NCI-H526 treated with DMSO at 0.1 percent for 48 hours (cell line): ENCODE measurements at places on chromosomes 4 and X.
A peak's percentile ranks its signal among the peaks of the same experiment; 100 is the strongest.

- DNase-seq: no peak
Observed at GRCh38 chrX:150525061-150525919, 43.1 kb upstream of the MTM1 start.

DNA sequence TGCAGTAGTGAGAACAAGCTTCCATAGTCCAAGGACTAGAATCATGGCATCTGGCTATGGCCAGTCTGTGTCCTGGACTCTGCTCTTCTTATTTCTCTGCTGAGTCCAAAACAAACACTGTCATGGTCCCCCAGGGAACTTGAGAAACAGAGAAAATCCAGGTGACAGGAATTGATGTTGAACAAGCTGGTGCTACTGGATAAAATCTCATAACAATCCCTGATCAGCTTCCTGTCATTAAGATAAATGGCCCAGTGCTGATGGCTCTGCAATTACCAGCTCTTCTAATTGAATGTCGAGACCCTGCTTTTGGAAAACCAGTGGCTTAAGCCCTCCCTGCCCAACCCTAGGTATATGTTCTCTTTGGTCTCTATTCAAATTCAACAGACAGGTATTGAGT, 58.8 kb upstream of the ARHGAP36 start:
- DNase-seq: no peak

GRCh38 chr4:101005659-101006058, 341.7 kb downstream of the PPP3CA start:
- DNase-seq: no peak

GRCh38 chrX:154717824-154718223, 33.1 kb downstream of the GAB3 start:
- DNase-seq: peak; percentile 61

DNA sequence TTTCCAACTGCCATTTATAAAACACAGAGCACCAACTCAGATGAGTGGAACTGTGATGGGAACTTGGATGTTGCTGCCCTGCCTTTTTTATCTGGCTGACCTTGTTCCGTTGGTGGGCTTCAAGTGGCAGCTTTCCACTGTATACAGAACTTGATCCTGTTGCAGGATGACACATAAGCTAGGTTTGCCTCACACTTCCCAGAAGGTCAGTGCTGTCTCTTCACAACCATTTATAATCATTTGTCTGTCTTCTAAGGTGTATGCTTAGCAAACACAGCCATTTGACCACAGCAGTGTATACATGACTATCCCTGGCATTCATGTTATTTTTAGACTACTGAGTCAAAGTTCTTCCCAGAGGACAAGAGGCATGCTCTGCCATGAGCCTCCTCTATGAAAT, 20.3 kb downstream of the DGKK start:
- no peak for DNase-seq

DNA sequence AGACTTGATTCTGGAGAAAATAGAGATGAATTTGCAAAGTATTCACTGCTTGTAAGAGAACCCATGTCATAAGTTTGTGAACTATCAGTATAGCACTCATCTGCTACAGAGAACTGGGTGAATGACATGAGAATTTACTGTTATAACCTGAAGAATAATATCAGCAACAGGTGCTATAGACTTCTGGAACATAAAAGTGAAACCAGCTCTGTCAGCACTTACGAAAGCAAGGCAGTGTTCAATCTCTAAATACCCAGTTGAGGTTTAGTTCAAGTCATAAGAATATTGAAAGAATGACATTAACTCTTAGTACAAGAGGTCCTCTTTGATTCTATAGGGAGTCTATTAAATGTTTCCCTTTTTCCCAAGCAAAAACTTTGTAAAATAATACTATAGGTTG, 232.9 kb upstream of the ANKRD50 start:
- DNase-seq: no peak

GRCh38 chr4:125681240-125681639, 366.5 kb downstream of the FAT4 start:
- DNase-seq: no peak

DNA sequence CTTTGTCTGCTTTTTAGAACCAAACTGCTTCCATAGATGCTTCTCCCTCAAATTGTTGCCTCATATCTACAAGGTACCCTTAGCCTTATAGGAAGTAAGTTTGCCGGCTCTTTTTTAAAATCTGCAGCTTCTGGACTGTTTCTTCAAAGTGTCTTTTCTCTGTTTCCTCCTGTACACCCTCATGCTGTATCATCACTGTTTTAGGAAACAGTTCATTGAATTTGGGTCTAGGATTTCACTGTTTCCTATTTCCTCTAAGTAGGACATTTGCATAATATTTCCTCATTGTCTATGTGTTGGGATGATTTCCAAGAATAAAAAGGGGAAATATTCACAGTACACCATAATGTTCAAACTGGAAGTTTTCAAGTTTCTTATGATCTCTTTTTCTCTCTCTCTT, 43.0 kb downstream of the BANK1 start:
- DNase-seq: no peak

- no peak for DNase-seq
Observed at GRCh38 chr4:141642711-141643110, 6.3 kb downstream of the IL15 start.

DNA sequence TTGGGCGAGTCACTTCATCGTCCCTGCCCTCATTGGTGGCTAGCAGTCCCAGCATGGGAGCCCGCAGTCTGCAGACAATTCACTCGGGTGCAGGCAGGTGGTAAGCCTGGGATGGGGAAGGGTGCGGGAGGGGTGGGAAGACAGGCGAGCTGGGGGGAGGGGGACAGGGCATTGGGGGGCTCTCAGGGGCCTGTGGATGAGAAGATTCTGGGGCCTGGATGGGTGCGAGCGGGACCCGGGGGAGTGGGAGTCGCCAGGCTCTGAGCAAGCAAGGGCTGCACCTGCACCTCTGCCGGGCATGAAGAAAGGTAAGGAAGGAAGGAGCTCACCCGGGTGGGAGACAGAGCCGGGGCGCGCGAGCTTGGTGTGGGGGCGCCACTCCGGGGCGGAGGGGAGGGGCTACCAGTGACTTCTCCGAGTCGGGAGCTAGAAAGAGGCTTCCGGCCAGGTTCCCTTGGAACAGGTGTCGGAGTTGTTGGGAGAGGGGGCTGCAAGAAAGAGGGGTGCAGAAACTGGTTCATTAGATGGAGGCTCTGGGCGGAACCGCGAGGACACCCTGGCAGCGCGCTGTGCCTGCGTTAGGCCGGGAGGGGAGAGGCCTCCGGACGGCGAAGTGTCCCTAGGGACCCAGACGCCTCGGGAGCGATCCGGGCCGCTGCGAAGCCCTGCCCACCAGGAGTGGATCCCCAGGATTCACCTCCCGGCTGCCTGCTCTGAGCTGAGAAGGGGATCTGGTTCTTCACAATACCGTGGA, 103.4 kb upstream of the PDLIM3 start:
- DNase-seq: no peak

DNA sequence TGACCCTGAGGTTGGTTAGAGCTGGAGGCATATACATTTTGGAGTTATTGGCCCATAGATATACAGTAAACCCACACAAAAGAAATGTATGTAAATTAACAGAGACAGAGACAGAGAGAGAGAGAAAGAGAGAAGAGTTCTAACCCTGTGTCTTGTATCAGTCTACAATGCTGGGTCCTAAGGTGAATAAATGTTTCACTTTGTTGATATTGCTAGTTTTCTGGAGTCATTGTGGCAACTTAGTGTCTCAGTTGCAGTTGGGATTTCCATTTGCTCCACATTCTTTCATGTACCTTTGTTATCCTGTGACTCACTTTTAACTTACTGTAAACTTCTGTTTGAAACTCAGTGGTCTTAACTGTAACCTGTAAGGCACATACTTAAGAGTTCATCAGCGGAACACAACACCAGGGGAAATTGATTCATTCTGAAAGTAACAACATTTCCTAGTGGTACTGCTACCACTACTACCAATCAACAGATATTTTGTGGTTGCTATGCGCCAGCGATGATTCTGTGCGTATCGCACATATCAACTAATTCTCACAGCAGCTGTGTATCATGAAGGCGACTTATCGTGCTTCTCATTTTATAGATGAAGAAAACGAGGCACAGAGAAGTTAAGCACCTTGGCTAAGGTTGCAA, 38.5 kb upstream of the ETDA start:
- DNase-seq: no peak

- DNase-seq: peak; percentile 74
Observed at GRCh38 chrX:18674417-18674787, 2.5 kb upstream of the RS1 start.

DNA sequence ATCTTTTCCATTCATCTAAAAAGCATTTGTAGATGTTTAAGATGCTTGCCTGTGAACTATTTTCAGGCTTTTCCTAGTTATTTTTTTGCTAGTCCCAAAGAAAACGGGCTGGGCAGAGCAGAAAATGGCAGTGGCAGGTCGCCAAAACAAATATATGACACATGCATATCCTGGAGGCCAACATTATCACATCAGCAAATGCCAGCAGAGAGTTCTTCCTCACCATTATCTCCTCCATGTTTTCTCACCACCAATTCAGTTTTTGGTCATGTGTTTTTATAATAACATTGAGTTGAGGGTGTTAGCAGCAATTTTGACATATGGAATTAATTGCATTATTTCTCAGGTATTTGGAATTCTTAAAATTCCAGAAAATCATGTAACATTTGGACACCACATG, 97.9 kb upstream of the EOLA2 start:
- DNase-seq: no peak

GRCh38 chr4:59369229-59369628, 1830.9 kb upstream of the ADGRL3 start:
- DNase-seq: no peak

- DNase-seq: no peak
Observed at GRCh38 chr4:15836362-15836761, 58.2 kb downstream of the CD38 start.

DNA sequence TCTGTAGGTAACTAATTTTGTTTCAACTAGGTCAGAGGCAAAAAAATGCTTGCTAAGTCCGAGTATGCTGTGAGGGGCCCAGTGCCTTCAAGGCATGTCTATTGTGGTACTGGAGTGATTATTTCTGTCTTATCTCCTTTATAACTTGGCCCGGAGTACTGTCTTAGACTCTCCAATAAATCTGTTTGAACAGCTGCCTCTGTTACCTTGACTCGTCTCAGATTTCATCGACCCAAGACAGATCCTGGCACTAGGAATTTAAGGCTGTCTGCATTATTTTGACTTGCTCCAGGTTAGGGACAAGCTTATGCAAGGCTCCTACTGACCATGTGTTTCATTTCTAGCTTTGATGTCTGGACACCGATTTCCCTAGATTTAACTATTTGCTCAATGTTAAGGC, 41.1 kb upstream of the NKAP start:
- no peak for DNase-seq

DNA sequence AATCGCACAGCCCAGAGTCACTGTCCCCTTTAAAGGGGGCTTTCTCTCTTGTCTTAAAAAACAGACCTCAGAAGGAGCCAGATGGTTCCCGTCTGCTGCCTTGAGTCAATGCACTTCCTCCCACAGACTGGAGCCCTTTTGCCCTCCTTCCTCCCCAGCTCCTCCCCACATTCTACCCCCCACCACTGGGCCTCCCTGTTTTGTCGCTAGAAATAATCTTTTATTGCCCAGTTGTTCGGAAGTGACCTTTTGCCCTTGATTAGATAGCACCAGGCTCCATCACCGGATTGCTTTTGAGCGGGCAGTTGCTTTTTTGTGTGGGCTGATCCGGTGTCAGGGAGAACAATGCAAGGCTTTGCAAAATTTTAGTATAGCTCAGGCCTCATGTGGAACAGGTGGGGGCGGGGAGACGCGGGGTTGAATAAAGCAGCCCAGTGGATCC, 47.7 kb downstream of the SPRY1 start:
- DNase-seq: no peak

- no peak for DNase-seq
Observed at GRCh38 chrX:18558799-18559198, 113.1 kb downstream of the RS1 start.

- no peak for DNase-seq
Observed at GRCh38 chr4:118848901-118849300, 13.0 kb upstream of the SEC24D start.

DNA sequence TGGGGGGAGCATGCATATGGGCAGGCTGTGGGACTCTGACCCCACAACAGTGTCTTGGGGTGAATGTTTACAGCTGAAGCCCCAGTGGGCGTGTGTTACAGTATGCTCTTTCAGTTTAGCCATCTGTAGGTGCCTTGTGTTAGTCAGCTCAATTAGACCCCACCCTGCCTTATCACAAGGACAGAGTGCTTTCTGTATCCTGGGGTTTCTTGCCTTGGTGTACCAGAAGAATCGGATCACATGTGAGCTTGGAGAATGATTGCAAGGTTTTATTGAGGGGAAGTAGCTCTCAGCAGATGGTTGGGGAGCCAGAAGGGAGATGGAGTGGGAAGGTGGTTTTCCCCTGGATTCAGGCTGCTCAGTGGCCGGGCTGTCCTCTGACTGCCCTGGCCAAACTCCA, 27.3 kb downstream of the SH3BGRL start:
- DNase-seq: no peak

- DNase-seq: no peak
Observed at GRCh38 chrX:110584083-110584482, 211.5 kb downstream of the CHRDL1 start.

DNA sequence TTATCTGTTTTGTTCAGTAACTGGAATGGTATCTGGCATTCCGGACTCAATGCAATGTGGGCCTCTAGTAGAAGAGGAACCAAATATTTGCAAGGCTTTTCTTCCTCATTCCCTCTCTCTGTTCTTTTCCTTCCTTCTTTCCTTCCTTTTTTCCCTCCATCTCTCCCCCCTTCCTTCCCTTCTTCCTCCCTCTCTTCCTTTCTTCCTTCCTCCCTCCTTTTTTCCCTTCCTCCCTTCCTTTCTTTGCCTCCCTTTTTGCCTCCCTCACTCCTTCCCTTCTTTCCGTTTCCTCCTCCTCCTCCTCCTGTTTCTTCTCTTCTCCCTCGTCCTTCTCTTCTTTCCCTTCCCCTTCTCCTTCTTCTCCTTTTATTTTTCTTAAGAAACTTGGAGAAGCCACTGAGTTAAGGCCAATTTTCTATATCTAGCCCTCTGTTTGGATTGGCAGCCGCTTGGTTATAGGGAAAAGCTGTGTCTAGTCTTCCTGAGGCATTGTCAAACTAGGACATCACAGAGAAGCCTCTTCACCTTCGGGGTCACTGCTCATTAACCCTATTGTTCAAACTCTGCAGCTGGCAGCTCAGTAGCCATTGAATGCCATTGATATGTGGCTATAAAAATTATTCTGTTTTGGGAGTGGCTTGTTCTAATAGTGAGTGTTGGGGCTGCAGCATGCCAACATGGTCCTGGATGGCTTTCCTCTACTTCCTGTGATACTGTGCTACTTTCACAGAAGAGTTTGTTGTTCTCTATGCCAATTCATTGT, 95.9 kb downstream of the CFAP299 start:
- DNase-seq: no peak

- no peak for DNase-seq
Observed at GRCh38 chr4:39883646-39884045, 94.1 kb downstream of the PDS5A start.

- no peak for DNase-seq
Observed at GRCh38 chr4:69713593-69713992, 46.8 kb downstream of the SULT1B1 start.

GRCh38 chrX:21493226-21493830, 119.1 kb downstream of the CNKSR2 start:
- DNase-seq: no peak

GRCh38 chrX:71475785-71476540, 56.9 kb upstream of the OGT start:
- no peak for DNase-seq
